ENCODE measurements at places on chromosomes 12 and 14.

- DNase-seq = no peak
Observed at GRCh38 chr14:100765296-100765695, 38.6 kb downstream of the DLK1 start.

DNA sequence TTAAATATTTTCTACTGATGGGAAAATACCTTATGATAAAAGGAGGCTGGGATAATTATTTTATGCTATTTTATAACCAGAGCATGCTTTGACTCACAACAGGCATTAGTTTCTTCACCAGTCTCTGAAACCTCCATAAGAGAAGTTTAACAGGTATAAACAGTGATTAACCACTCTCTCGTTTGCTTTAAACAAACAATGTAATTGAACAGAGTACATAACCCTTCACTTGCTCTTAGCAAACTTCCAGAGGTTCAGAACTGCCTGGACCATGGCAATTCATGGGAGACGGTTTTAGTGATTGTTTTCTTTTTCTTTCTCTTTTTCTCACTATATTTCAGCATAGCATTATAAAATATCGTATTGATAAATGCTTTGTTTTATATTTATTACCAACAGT is 35.3 kb downstream of the CFAP251 start:
- DNase-seq = no peak

- no peak for DNase-seq
Observed at GRCh38 chr14:19878029-19878642, 3.2 kb downstream of the OR4K2 start.

DNA sequence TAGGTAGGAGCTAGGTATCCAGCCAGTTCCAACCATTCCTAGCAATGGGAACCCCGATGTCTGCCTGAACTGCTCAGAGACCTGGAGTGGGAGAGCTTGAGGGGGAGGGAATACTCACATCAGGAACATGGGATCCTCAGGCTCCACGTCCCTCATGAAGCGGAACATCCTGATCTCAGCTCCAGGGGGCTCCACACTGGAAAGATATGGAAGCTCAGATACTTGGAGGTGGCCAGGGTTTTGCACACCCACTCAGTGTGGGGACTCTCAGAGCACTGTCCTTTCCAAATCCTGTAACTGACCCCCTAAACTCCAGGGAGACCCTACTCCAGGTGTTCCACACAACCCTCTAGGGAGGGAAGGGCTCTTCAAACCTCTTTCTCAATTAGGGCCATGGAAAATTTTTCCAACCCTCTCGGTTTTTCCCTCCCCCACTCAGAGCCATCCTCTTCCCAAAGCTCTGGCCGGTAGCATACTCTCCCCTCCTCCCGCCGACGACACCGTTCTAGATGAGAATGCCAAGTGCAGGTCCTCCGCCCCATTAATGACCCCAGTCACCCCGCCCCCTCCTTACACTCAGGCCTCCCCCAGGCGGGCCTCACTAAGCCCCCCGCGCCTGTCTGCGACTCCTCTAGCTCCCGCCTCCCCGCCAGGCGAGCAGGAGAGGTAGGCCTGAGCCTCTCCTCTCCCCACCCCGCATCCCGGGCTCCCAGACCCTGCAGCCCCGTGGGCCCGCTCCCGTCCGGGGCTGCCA is 597 bp downstream of the MLF2 start:
- DNase-seq = no peak

DNA sequence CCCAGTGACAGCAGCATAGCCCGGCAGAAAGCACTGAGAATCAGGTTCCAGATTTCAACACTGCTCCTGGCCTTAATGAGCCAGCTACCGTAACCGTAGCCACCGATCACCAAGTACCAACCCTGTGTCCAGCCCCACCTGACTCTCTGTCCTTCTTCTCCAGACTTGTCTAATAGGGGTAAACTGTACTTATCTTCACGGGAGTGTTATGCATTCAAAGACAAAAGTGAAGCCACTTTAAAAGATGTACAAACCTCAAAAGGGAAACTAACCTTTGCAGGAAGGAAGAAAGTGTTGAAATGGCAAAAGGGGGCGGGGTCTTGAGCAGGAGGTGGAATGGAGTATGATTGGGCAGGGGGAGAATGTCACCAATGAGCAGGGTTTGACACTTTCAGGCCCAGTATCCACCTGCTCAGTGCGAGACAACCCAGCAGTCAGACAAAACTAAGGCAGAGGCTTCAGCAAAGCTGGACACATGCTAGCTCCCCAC is 226.1 kb downstream of the CHST11 start:
- peak; percentile 39 for DNase-seq

GRCh38 chr12:25906651-25907340 is 51.7 kb upstream of the RASSF8 start:
- no peak for DNase-seq

GRCh38 chr12:40566271-40566670 is 126.0 kb upstream of the CNTN1 start:
- DNase-seq = no peak

GRCh38 chr12:125202421-125202820 is 137.2 kb downstream of the AACS start:
- no peak for DNase-seq

GRCh38 chr14:61663312-61663979 is 31.9 kb upstream of the HIF1A start:
- no peak for DNase-seq

GRCh38 chr14:59785629-59786028 is 84.9 kb downstream of the RTN1 start:
- no peak for DNase-seq

- no peak for DNase-seq
Observed at GRCh38 chr12:54133772-54134375, 54.9 kb downstream of the SMUG1 start.

GRCh38 chr12:13007496-13008233 is 7.6 kb upstream of the HEBP1 start:
- no peak for DNase-seq

DNA sequence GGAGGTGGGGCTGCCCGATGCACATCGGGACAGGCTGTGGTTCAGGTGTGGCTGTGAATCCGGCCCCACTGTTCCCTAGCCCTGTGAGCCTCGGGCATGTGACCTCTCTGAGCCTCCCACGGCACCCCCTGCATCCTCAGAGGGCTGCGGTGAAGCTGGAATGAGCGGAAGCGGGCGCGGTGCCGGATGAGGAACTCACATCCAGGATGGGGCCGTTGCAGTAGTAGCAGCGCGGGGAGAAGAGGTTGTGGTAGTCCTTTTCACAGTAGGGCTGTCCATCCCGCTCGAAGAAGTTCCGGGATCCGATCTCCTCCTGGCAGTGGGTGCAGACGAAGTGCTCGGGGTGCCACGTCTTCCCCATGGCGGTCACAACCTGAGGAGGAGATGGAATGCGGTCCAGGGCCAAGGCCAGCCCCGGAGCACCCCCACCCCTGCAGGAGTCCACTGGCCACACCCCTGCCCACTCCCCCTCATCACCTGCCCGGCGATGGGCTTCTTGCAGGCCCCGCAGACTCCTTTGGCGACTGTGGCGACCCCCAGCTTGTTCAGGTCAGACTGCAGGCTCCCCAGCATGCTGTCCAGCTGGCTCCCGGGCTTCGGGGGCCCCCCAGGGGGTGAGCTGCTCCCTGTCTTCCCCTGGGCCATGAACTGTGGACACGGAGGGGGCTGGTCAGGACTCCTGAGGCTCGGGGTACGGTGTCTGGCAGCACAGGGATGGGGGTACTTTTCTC is 13.9 kb upstream of the RPLP0 start:
- DNase-seq = no peak

- no peak for DNase-seq
Observed at GRCh38 chr12:9794484-9795093, 32.7 kb upstream of the KLRF1 start.

GRCh38 chr12:14751986-14752385 is 51.3 kb downstream of the WBP11 start:
- no peak for DNase-seq

GRCh38 chr14:100540926-100541620 is 46.1 kb downstream of the BEGAIN start:
- DNase-seq = no peak

GRCh38 chr14:68297039-68297438 is 477.5 kb downstream of the RAD51B start:
- DNase-seq = no peak

DNA sequence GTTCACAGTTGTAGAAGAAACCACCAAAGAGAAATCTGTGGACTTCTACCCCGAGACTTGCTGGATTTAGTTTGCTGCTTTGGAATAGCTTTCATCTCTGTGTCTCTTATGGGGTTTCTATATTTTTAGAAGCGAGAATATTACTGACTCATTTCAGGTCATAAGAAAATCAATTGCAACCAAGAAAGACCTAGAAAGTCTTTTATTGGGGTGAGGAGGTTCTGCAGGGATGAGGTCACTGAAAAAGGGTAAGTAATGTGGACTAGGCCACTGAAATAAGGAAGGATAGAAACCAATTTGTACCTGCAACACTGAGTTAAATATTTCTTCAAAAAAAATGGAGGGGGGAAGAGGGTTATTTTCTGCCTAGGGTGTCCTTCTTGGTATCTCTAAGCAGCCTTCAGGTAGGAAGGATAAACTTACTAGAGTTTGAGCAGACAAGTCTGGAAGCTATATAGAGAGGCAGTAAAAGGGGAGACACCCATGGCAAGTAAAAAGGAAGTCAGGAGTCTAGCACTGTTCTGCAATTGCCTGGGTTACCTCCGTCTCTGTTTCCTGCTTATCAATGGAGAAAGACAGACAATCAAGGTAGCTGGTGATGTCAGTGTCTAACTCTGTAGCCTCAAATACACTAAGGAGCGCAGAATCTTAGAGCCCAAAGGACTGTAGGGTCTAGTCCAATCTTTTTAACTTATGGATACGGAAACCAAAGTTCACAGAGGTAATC is 19.6 kb upstream of the KERA start:
- no peak for DNase-seq

GRCh38 chr12:124381456-124382296 is 86.8 kb downstream of the RFLNA start:
- DNase-seq = no peak

DNA sequence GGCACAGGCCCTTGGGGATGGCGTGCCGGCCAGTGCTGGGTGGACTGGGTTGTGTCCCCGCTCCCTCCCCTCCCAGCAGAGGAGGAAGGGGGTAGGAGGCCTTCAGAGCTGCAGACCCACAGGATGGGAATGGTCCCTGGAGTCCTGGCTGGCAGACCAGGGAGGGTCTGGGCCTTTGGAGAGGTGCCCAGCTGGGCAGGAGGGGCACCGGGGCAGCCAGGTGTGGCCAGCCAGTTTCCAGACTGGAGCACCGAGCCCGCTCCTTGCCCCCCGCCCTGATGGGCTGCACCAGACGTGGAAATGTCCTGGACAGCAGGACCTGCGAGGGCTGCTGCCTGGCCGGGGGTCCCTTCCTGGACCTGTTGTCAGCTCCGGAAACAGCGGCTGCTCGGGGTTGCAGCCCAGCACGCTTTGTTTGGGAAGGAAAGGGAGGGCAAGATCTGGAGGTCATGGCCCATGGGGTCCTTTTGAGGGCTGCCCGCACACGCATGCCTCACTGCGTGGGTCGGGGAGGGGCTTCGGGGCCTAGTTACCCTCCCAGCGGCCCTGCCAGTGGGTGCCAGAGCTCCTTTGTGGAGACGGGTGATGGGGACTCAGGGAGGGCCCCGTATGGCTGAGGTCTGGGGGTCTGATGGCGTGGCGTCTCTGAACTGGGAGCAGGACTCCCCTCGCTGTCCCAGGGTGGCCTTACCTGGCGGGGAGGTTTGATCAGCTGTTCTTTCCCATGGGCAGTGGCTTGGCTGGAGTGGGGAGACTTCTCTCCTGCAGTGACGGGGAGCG is 9.1 kb downstream of the KIF26A start:
- DNase-seq = no peak

GRCh38 chr12:98645572-98646067 is 530 bp downstream of the APAF1 start:
- DNase-seq = no peak

GRCh38 chr12:97246368-97246767 is 216.2 kb upstream of the RMST start:
- DNase-seq = no peak
